ENCODE measurements at places on chromosomes 7 and 10.
A peak's percentile ranks its signal among the peaks of the same experiment; 100 is the strongest.

DNA sequence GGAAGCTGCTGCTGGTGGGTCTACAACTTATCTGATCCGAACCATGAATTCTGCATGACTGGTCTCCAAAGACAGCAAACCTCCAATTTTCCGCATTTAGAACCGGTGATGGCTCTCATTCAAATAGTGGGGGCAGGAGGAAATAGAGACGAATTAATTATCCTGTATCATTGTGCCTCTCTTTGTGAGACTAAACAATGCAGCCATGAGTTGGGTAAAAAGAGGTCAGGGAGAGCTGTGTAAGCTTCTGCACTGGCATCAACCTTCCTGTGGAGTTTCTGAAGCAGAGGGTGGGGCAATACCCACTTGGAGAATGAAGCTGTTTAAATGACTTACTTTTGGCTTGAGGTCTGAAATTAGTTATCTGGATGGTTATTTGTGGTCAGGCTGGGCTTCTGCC lies 266.4 kb downstream of the SORCS3 start:
- DNase-seq = no peak

GRCh38 chr10:35328404-35329037 lies 7.8 kb upstream of the CCNY start:
- DNase-seq = peak; percentile 56

GRCh38 chr10:72337039-72337629 lies 17.6 kb downstream of the DNAJB12 start:
- DNase-seq = peak; percentile 72

GRCh38 chr10:131676800-131677421 lies 223.9 kb upstream of the PPP2R2D start:
- DNase-seq = no peak

- no peak for DNase-seq
Measured at GRCh38 chr10:86335257-86335656, 31.3 kb downstream of the GRID1 start.

GRCh38 chr7:2313450-2314208 lies 612 bp downstream of the SNX8 start:
- DNase-seq = no peak

DNA sequence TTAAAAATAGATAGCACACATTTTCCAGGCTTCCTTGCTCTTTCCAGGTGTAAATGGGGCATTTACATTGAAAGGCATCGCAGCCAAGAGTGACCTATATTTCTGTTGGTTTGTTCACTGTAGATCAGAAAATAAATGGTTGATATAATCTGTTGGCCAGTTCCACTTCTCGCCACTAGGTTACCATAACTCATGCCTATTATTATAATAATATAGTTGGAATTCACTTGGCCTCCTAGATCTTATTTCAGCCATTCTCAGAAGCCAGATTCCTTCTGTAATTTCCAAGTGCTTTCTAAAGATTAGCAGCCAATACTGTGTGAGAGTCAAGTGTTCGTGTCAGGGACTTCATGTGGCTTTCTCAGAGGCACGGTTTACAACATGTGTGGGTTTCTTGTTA lies 179.5 kb downstream of the DNAH11 start:
- DNase-seq = no peak

DNA sequence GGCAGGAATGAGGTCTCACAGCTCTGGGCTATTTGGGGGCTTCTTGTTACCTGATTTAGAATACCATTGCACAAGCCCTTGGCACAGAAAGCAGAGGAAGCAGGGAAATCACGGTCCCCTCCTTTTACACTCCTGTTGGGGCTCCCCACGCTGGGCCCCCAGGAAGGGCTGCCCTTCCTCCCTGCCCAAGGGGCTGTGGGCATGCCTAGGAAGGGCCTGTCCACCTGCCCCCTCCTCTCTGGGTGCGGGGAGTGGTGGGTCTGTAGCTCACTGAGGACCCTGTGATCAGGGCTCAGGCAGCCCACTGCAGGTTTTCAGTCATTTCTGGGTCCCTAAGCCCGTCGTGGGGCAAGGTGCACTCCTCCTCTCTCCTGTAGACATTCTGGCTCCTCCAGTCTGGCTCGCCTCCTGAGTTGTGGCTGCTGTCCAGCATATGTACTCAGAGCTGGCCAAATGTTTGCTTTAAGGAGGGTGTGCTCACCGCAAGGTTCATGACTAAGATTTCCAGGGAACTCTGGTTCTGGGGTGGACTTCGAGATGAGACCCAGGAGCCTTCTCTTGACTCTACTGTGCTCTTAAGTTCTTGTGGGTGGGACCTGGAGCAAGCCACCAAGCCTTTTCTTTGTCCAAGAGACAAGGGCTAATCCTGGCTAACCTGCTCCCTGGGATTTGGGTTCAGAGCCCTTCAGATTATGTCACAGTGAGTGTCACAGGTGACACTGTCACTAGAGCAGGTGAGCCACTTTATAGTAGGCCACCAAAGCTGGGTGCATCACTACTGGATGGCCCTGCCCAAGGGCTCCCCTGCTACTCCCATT lies 56.0 kb downstream of the TACR2 start:
- peak; percentile 92 for DNase-seq

DNA sequence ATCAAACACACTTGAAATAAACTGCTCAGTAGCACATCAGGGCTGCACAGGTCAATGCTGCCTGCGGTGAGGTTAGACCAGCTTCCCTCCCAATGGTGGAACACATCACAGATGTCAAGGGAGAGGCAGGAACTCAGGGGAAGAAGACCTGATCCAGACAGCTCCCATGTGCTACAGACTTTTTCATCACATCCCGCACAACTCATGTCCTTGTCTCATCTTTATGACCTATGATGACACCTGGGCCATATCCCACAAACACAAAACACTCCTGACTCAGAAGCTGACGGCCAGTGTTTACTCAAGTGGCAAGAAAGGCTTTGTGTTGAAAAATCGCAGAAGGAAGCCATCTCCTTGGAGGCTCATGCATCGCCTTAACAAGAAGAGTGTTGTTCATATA lies 91.6 kb downstream of the HTR5A start:
- no peak for DNase-seq

GRCh38 chr7:54705436-54705835 lies 53.6 kb downstream of the SEC61G start:
- DNase-seq = peak; percentile 92

DNA sequence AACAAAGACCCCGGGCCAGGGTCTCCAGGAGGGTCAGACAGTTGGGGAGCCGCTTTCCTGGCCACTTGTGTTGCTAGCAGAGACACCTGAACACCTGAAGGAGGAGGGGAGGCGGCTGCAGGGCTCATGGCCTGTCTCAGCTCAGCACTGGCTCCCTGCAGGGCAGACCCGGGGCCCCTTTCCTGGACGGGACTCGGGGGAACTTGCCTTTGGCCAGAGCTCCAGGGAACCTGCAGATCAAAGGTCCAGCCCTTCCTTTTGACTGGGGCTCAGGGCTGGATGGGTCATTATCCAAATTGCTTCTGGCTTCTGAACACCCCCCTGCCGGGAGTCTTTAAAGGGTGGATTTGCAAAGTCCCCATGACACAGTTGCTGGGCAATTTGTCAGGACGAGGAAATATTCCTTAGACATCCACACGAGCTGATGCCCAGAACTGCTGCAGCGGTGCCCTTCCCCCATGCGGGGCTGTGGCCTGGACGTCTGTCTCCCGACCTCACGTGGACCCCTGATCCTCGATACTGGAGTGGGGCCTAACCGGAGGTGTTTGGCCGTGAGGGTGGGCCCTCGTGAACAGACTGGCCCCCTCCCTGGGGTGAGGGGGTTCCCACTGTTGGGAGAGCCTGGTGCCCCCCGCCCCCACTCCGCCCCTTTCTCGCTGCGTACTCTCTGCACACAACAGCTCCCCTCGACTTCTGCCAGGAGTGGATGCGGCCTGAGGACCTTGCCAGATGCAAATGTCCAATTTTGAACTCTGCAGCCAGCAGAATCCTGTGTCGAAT lies 194.3 kb downstream of the ELFN1 start:
- DNase-seq = no peak

GRCh38 chr10:70234668-70235447 lies 1.6 kb upstream of the PPA1 start:
- DNase-seq = no peak

- DNase-seq = no peak
Measured at GRCh38 chr7:141220263-141220880, 146.5 kb downstream of the TMEM178B start.

GRCh38 chr7:35694784-35695472 lies at the start of gene HERPUD2:
HERPUD2 (minus strand) TSS chr7:35695135; CDS start chr7:35694330, 805 bp downstream.
- peak; percentile 95 for DNase-seq

- DNase-seq = peak; percentile 34
Measured at GRCh38 chr10:58502956-58503355, 9.7 kb upstream of the BICC1 start.

- DNase-seq = no peak
Measured at GRCh38 chr7:156327916-156328315, 312.7 kb upstream of the RNF32 start.

DNA sequence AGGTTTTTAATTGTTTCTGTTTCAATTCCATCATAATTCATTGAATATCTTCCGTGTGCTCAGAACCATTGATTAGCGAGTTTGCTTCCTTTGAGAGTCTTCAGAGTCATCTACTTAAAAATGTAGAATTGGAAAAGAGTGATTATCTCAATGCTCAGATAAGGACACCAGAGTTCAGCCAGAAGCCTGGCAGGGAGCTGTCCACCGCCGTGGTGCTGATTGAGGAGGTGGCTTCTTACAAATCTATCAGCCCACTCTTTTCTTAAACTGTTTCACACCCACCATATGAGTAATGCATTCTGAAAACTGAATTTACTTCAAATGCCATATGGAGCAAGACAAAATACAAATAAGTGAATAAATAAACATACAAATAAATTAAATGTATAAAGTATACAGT lies 79.3 kb downstream of the INSYN2A start:
- DNase-seq = peak; percentile 61

DNA sequence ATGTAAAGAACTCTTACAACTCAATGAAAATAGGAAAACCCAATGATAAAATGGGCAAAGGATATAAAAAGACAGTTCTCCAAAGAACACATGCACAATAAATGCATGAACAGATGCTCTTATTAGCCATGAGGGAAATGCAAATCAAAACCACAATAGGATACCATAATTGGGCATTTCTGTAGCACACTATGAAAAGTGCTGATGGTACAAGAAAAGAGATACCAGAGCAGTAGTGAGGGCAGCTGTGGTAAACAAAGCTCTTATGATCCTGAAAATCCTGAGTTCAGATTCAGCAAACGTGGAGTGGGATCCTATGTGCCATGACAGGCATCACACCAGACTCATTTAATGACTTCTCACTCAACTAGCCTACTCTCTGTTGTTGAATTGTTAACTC lies 96.7 kb upstream of the SLC25A13 start:
- DNase-seq = no peak

GRCh38 chr7:101278461-101279292 lies 33.8 kb upstream of the FIS1 start:
- DNase-seq = no peak

DNA sequence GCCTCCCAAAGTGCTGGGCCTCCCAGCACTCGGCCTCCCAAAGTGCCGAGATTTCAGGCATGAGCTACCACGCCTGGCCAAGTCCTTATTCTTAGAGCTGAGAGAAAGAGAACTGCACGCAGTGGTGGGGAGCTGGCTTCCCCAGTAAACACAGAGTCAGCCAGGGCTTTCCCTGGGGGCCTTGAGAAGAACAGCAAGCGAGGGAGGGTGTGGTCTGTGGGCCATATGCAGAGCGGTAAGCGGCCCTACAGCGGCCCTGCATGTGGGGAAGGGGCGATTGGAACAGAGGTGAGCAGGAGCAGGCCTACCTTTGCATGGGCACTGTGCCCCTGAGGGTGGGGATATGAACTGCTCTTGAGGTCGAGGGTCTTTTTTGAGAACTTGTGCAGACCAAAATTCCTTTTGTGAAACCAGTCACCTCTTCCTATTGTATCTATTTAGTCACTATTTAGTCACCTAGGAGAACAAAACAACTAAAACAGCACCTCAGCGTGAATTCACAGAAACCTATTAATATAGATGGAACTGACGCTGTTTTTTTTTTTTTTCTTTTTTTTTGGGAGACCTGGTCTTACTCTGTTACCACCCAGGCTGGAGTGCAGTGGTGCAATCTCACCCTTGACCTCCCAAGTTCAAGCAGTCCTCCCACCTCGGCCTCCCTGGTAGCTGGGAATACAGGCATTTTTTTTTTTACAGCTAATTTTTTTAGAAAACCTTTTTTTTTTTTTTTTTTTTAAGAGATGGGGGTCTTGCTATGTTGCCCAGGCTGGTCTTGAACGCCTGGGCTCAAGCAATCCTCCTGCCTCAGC lies 36.9 kb upstream of the SH2D4B start:
- DNase-seq = peak; percentile 87

DNA sequence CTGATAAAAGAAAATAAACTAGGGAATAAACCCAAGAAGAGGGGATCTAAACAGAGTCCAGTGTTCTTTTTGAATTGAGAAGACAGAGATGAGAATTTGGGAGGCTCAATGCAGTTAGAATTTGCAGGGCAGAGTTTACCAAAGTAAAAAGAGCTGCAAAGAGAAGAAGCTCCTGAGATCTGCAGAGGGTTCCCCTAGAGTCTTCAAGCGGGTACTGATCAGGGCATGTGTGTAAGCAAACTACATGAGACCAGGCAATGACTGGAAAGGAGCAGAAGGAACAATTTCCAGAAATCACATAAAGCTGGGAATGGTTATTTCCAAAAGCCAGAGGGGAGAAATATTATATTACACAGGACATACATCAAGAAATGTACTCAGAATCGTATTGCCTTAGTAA lies 58.1 kb upstream of the TES start:
- DNase-seq = no peak

GRCh38 chr7:81190997-81191768 lies 272.3 kb upstream of the SEMA3C start:
- peak; percentile 82 for DNase-seq

DNA sequence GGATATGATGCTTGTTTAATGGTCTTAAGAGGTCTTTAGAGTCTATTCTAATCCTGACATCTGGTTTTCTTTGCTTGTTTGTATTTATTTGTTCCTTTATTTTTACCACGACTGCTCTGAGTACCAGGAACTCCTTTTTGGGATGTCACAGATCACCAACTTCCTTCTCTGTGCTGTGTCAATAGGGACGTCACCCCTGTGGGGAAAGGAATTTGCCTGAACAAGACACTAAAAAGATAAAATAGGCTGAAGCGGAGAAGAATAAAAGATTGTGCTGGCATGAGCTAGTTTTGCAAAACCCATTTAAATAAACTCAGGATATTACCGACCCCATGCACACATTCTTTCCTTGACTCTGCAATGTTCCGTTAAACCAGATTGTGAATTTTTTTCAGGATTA lies 27.7 kb downstream of the MGMT start:
- DNase-seq = no peak

- no peak for DNase-seq
Measured at GRCh38 chr10:31018962-31019361, 12.7 kb downstream of the ZNF438 start.

Data from epithelial cell of esophagus (primary cell).